ENCODE measurements at places on chromosomes 16 and 17.

GRCh38 chr17:68734187-68734900, 133.2 kb upstream of the FAM20A start:
- DNase-seq = no peak

- DNase-seq = peak; percentile 63
Measured at GRCh38 chr16:24729243-24729950, at the start of gene TNRC6A. Gene TNRC6A (plus strand): TSS chr16:24729651. CDS start chr16:24729842, 191 bp downstream.

DNA sequence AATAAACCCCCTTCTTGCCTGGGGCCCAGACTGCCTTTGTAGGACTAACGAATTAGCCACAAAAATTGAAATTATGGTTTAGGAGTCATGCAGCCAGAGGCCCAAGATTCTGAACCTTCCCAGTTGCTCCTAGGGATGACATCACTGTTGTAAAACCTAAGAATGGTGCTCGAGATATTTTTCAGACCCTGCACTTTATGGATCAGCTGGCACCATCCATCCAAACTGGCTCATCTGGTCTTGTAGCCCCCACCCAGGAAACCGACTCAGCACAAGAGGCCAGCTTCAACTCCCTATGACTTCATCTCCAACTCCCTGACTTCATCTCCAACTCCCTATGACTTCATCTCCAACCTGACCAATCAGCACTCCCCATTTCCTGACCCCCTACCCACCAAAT, 10.9 kb upstream of the EVPL start:
- no peak for DNase-seq

DNA sequence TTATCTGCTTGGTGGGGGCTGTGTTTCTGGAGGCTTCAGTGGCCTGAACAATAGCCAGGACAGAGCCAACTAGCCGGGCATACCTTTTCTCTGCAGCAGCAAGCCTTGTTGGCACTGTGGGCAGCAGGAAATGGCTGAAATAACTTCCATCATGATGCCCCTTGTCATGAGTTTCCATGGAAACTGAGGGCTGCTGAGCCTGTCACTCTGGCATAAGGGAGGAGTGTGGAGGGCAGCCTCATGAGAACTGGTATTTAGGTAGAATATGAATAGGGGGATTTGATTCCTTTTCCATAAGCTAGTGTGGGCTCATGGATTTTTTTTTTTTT, 39.4 kb downstream of the PLCG2 start:
- no peak for DNase-seq

DNA sequence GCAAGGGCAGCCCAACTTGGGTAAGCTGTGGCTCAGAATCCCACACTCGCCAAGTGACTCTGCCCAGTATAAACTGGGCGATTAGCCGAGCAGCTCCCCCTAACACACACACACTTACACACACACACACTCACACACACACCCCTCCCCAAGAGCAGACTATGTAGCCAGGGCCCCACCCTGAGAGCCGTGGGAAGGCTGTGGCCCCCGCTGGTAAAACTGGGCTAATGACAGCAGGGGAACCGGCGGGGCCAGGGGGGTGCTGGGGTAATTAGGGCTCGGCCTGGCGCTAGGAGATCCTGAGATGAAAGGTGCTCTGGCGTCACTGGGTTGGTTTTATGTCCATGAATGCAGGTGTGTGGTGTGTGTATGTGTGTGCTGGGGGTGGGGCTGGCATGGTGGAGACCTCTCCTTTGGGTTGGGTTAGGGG, 1.1 kb upstream of the THRA start:
- DNase-seq = no peak

DNA sequence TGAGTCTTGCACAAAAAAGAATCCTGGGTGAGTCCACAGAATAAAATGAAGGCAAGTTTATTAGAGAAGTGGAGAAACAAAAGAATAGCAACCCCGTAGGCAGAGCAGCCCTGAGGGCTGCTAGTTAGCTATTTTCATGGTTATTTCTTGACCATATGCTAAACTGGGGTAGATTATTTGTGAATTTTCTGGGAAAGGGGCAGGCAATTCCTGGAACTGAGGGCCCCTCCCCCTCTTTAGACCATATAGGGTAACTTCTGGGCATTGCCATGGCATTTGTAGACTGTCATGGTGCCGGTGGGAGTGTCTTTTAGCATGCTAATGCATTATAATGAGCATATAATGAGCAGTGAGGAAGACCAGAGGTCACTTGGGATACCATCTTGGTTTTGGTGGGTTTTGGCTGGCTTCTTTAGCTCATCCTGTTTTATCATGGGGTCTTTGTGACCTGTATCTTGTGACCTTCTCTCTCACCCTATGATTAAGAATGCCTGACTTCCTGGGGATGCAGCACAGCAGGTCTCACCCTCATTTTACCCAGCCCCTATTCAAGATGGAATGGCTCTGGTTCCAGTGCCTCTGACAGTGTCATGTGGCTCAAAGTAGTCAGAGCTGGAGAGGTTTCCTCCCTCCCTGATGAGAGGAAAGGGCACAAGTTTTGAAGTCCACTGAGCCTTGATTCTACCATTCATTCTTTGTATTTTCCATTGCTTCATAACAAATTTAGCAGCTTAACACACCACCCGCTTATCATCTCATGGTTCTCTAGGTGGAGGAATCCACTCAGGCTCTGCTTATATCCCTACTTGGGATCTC, 55.7 kb upstream of the LGALS9 start:
- DNase-seq = no peak

DNA sequence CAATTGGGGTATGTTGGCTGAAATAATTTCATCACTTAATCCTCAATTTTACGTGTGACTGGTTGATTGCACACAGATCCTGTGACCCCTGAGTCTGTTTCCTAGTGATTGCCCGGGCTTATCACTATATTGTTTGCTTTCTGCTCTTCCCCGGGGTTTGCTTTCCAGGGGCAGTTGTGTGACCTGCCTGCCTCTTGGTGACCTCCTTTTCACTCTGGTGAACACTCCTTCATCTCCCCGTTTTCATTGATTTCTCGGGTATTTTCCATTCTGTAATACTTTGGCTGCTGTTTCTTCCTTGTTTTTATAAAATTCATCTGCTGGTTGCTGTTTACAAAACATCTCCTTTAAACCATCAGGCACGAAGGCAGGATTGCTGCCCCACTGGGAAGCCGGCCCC, 36.0 kb downstream of the NTN1 start:
- DNase-seq = no peak

GRCh38 chr16:84832488-84833143, 12.8 kb downstream of the CRISPLD2 start:
- no peak for DNase-seq

- no peak for DNase-seq
Measured at GRCh38 chr16:54098247-54098646, 188.3 kb downstream of the IRX3 start.

DNA sequence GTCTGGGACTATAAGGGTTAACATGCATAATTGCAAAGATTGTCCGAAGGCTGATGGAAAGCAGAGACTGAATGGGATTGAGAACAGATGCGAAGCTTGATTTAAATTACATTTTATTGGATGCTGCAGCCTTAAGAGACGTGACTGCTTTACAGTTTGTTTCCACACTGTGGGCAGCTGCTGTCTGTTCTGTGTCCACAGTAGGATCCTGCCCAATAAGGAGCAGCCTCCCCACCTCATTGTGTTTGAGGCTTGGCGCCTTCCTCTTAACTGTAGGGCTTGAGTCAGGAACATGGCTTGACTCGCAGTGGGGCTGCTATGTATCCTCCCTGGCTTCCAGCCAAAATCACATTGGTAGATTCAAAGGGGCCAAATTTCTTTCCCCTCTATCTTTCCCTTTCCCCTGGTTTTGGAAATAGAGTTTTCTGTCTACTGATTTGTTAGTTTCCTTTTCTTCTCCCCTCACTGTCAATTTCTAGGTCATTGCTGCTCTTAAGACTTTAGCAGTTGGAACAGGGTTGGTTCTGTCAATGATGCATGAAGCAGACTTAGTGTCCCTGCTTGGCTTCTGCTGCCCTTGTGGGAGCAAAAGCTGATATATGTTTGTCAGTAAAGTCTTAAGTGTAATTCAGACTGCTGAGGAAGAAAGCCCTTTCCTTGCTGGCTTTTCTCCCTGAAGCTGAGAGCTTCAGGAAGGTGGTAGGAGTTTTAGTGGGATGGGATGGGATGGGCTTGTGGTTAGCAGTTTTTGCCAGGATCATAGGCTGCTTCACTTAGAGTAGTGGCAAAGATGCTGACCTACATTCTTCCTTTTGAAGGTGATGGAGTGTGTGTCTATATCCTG, 5.0 kb upstream of the RARA start:
- no peak for DNase-seq

GRCh38 chr17:75712446-75712845, 8.8 kb upstream of the ITGB4 start:
- no peak for DNase-seq

DNA sequence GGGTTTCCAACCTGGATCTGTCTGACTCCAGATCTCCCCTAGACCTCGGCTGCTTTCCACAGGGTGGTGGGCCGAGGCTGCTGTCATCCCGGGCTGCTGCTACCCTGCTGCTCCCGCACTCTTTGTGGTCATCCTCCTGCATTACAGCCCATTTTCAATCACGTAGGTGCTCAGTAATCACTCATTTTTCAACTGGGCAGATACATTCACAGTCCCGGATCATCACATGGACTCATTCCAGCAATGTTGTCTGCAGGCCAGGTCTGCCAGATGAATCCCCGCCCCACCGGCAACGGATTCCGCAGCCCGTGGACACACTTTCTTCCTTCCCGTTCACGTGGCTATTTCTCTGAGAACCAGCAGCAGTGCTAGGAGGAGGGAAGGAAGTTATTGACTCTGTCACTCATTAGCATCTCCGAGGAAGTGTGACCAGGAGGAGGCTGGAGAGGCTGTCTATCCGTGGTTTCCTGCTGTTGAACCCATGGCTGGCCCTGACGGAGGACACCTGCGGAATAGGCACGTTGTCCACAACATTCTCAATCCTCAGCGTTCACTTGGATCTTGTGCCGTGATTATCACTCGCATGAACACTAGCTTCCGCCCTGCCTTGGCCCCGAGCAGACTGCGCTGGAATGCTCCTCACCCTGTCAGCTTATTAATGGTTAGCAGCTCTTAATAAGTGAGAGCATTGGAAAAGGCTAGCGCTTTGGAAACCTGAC, 14.7 kb upstream of the ZCCHC14 start:
- DNase-seq = no peak

- no peak for DNase-seq
Measured at GRCh38 chr17:71467719-71468118, 653.1 kb upstream of the SOX9 start.

DNA sequence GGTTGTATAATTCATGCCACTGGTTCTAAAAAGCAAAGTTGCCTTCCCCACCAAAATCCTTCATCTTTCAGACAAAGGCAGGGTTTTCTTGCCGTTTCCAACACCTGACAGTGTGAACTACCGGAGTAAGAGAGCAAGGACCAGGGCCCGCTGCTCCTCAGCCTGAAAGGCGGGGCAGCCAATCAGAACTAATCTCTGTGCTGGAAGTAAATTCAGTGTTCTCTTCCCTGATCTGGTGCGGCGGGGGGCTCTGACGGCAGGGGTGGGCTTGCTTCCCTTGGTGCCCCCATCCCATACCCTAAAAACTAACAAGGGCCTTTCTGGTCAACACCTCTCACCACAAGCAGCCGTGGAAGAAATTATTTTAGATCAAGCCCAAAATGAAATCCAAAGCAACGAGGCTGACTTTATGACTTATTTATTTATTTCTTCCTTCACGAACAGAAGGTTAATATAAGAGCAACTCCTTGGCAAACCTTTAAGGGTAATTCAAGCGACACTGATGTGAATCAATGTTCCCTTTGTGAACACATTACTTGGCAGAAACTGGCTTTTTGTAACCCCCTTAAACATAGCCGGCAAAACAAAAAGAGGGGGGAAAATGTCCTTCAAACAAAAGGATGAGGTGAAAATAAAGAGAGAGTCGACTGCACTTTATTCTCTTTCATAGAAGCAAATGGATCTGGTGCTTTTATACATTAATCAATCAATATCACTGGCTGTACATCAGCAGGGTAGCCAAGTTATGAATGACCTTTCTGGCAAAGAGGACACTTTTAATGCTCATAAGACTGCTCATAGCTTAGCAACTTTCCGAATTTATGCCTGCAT, 189.9 kb downstream of the ZFHX3 start:
- DNase-seq = no peak
